Activated T-helper 2 cell treated with anti-CD3 and anti-CD28 coated beads, Interferon-gamma antibody, Interleukin-2, Interleukin-4, amounts not matched to agents 10 μg/mL and 5 μg/mL and 100 μg/mL, durations not matched to agents 14 hours and 24 hours and 36 hours (primary cell): ENCODE measurements at places on chromosomes 3 and 15. TPM values are rescaled to one million over a fixed set of nuclear protein-coding genes. Genes with fewer than 3 reads are reported as not detected.

Gene OR4F15
- not detected in 2 replicates for total RNA-seq

Gene ZBED2
- 543 and 546 TPM in 2 replicates for total RNA-seq

Gene MKRN2OS
- not detected in 2 replicates for total RNA-seq

Gene SLC27A2
- 99.5 TPM in 2 replicates for total RNA-seq

Gene AMIGO3
- not detected in 2 replicates for total RNA-seq
